Stomach (tissue), 19 donors: ENCODE measurements at places on chromosomes 13 and 19. TPM values are rescaled to one million over a fixed set of nuclear protein-coding genes. Genes with fewer than 3 reads are reported as not detected.

The TMEM221 gene
- polyA plus RNA-seq: 0.20 TPM

The SKA3 gene
- 0.76 TPM for polyA plus RNA-seq

The MATK gene
- polyA plus RNA-seq: 2.0 TPM

GRCh38 chr13:25847145-25847544, 204.7 kb downstream of the SHISA2 start:
- DNase-seq: no peak

DNA sequence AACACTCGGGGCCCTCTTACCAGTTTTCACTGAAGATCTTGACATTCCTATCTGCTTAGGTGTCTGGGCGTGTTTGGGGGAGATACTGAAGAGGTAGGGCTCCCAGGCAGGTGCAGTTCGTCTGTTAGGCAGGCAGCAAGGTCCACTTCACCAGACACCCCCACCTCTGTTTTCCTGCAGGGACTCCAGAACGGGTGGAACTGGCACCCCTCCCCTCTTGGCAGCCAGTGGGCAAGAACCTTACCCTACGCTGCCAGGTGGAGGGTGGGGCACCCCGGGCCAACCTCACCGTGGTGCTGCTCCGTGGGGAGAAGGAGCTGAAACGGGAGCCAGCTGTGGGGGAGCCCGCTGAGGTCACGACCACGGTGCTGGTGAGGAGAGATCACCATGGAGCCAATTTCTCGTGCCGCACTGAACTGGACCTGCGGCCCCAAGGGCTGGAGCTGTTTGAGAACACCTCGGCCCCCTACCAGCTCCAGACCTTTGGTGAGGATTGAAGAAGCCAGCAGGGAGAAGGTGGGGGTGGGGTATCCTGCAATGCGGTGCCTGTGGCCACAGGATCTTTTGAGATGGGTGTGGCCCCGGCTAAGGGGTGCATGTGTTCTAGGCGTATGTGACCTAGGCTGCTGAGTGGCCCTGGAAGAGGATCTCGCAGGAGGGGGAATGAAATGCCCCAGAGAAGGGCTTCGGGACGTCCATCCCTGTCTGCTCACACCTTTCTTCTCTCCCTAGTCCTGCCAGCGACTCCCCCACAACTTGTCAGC, 3.3 kb upstream of the ICAM4 start:
- no peak for DNase-seq
